ENCODE measurements at places on chromosomes 16 and 17.

DNA sequence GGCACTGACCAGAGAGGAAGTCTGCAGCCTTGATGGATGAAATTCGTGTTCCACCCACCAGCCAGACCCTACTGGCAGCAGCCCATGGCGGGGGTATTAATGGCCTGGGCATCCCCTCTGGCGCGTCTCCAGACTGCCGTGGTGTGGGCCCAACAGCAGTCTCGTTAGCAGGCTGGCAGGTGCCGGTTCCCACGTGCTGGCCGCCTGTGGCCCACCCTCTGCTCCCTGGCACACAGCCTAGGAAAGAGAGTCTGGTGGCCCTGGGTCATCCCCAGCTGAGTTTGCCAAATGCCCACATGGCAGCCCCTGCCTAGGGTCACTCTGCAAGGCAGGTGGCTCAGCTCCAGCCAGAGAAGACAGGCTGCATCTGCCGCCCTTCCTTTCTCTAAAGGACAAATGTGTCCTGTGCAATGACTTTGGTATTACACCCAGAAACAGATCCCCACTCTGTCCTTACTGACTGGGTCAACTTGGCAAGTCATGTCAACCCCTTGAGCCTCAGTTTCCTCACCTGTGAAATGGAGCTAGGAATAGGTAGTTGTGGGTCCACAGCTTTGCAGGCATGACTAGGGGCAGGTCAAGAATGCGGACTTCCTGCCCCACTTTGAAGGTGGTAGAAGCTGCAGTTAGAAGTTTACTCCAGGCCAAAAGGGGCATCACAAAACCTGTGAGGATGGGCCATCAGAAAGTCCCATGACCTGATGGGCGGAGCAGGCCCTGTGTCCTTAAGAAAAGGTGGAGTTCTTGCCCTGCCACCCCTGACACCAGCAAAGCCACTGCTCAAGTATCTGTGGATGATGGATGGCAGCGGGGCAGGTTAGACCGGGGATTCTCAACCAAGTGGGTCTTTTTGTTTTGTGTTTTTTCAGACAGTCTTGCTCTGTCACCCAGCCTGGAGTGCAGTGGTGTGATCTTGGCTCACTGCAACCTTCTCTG lies 76.6 kb downstream of the ABCC6 start:
- DNase-seq, result no peak

DNA sequence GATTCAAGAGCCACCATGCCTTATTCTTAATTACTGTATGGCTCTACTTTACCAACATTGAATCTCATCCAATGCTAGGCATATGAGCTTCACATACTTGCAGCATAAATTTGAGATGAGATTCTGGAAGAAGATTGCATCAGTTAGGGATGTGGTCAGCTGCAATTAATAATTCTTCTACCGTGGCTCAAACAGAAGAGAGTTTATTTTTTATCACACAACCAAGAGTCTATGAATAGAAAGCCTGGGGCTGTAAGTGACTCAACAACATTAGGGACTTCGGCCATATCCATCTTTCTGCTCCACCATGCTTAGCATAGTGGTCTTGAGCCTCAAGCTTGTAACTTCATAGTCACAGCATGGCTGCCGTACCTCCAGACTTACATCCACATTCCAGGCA lies 179.4 kb upstream of the IRX6 start:
- no peak for DNase-seq

GRCh38 chr16:704552-705380 lies 835 bp downstream of the FBXL16 start:
- no peak for DNase-seq

DNA sequence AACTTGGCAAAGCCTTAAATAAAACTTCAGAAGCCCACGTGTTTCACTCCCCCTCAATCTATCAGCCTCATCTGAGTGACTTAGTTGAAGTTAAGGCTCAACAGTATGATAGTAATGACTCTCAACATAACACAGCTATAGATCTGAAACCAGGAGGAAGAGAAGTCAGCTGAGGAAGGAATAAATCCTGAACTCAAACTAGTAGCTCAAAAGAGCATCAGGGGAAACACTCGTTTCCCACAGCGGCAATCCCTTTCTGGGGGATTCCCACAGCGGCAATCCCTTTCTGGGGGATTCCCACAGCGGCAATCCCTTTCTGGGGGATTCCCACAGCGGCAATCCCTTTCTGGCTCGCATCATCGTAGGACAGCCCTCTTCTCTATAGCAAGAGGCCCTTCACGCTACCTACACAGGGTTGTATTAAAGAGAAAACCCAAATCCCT lies 56.8 kb downstream of the ZZEF1 start:
- no peak for DNase-seq

DNA sequence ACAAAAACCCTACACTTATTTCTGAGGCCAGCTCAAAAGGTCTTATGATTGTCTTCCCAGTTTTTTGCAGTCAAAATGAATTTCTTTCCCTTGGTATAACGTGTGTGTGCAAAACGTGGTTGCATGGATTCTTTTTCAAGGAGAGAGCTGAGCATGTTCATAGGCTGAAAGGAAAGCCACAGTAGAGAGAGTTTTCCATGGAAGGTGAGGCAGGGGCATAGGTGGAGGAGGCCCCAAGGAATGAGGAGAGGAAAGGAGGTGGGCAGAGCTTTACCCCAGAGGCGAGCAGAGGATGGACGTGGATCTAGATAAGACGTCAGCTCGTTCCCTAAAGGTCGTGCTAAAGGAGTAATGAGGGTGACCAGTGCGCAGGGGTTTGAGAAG lies 22.8 kb downstream of the TRPV2 start:
- DNase-seq, result no peak

- DNase-seq, result no peak
Observed at GRCh38 chr16:31360251-31360650, 5.3 kb downstream of the ITGAX start.

DNA sequence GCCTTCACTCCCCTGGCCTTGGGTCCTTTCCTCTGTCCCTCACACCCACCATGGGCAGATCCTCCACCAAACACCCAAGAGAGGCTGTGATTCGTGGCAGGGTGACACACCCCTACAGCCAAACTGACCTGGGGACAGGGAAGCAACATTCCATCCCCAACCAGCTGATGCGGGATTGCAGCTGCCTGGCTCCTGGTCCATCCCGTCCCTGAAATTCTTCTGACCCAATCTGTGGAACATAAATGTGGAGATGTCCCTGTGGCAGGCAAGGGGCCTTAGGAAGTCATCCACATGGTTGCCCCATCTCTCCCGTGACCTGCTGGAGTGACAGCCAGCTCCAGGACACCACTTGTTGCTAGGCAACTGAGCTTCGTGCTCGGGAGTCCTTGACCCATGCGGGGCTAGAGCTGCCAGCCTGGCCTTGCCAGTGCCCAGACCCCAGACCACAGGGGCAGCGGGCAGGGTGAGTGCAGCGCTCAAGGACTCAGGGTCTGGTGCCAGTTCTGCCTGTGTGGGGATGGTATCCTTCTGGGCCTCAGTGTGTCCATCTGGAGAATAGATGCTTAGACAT lies 34.0 kb upstream of the CPNE2 start:
- no peak for DNase-seq

DNA sequence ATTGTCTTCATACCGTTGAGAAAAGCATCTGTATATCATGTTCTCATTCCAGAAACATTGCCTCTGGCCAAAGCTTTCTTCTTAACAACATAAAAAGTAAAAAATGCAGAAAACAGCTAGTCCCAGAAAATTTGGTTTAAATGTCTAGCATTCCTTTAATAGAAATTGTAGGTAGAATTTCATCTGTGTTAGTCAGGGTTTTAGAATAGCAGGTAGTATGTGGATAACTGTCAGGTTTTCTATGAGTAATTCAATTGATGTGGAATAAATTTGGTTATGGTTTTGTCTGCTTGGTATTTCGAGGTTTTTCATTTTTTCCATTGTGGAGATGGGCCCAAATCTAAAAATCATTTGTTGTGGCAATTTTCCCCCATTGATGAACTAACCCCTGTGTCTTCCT lies 616.7 kb downstream of the KCNJ2 start:
- no peak for DNase-seq

DNA sequence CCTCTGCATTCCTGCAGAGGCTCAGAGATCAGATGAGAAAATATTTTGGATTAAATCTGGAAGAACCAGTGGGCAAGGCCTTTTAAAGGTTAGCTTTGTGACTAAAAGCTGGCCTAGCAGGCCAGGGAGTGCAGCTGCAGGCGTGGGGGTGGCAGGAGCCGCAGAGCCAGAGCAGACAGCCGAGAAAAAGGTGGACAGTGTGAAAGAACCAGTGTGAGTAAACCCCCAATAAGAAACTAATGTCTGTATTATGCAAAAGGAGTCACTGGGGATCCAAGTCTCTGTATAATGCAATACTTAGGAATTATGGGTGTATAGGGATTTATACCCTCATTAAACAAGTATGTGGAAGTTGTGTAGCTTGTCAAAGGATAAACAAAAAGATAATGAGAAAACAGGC lies 21.4 kb upstream of the SPACA3 start:
- no peak for DNase-seq

DNA sequence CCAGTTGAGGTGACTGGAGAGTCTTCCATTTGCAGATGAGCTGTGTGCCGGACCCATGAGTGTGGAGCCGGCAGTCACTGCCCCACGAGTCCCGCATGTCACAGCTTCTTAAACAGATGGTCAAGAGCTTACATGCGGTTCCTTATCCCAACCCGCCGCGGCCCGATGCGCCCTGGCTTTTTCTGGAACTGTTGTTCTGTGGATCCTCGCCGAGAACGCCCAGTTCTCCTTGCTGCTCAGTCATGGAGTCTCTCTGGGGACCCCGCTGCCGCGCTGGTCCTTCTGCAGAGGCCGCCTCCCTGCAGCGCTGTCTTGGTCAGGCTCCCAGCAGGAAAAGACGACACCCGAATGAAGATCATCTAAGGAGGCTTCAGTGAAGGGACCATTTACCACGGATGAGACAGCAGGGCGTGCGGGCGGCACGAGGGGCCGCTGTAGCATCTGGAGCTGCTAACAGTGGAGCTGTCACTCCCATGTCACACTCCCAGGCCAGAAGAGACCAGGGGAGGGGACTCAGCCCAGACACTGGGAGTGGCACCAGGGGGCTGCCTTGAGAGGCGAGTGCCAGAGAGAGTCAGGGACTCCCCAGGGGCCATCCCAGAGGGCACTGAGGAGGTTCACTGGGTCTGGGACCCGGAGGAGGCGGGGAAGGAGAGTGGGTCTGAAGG lies 10.8 kb upstream of the LGALS3BP start:
- no peak for DNase-seq

GRCh38 chr16:22183901-22184614 lies 21.8 kb downstream of the SDR42E2 start:
- no peak for DNase-seq

DNA sequence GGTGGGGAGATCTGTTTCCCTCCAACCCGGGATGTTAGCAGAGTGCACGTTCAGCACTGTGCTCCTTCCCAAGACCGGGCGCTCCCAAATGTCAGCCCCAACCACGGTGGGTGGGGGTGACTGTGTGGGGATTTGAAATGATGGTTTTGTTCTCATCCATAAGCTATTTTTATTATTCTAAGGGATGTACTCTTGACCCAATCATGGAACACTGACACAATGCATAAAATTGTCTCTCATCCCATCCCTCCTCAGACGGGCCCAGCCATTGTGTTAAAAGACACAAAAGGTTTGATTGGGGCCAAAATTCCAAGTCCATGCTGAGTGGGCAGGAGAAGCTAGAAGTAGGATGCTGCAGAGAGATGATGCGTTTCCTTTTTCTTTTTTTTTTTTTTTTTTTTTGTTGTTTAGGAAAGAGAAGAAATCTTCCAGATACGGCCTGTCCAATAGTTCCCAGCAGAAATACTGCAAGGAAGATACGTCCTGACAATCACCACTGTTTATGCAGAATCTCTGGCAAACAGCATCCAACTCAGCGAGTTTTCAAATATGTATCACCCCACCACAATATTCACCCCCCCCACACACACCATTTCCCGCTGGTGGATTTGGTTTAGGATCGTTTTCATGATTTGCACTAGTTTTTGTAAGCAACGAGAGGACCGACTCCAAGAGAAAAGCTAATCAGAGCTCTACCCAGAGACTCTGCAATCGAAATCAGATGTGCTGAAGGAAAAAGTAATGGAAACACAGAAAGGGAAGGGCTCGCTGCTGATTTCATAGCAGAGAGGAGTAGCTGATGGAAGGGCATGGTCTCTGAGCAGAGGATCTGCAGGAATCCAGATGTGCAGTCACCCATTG lies 163.5 kb upstream of the DYNLRB2 start:
- DNase-seq, result no peak

DNA sequence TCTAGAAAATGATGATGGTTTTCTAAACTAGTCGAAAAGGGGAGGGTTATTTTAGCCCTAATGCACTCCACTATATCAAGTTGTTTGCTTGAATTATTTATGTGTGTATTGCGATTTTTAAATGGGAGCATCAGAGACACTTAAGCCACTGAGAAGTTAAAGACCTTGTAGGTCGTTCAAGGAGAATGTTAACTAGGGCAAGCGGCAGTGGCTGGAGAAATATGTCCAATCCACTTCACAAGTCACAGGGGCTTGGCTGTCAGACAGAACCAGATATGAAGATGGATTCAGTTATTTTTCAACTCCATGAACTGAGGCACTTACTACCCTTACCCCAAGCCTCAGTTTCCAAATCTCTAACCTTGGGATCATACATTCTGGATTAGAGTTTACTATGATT lies 702.0 kb downstream of the CDH11 start:
- no peak for DNase-seq

DNA sequence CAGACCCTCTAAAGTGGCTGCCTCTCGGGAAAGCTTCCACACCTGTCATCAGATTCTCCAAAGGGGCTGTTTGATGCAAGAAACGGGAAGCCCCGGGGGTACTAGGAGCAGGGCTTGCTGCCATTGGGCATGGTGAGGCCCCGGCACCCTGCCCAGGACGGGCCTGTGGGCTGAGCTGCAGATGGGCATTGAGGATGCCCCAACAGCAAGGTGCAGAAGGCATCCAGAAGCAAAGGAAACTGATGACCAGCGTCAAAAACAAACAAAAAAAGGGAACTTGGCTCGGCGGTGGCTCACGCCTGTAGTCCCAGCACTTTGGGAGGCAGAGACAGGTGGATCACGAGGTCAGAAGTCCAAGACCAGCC lies 1.5 kb upstream of the LIMD2 start:
- DNase-seq, result no peak

DNA sequence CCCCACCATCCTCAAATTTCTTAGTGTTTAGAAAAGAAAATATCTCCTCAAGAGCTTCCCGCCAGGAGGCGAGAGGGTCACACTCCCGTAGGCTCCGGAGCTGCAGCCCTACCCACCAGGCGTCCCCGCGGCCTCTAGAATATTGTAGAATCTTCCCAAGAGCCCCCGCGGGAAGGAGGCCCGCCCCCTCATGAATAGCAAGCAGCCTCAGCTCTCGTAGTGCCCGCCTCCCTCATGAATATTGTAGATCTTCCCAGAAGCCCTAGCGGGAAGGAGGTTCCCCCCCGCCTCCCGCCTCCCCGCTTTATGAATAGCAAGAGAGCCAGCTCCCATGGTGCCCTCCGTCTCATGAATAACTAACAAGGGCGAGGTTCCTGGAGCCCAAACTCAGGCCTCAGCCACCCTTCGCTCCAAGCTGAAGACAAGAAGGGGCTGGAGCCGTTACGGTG lies at the start of gene FBXO47:
TSS of gene FBXO47 (minus strand) at position 114 of the 449 bp plus-strand sequence. CDS start 4,378 bp downstream, outside the sequence.
- peak; percentile 90 for DNase-seq

All from vagina (tissue), 2 donors.